ENCODE measurements at places on chromosomes 1 and 21.

DNA sequence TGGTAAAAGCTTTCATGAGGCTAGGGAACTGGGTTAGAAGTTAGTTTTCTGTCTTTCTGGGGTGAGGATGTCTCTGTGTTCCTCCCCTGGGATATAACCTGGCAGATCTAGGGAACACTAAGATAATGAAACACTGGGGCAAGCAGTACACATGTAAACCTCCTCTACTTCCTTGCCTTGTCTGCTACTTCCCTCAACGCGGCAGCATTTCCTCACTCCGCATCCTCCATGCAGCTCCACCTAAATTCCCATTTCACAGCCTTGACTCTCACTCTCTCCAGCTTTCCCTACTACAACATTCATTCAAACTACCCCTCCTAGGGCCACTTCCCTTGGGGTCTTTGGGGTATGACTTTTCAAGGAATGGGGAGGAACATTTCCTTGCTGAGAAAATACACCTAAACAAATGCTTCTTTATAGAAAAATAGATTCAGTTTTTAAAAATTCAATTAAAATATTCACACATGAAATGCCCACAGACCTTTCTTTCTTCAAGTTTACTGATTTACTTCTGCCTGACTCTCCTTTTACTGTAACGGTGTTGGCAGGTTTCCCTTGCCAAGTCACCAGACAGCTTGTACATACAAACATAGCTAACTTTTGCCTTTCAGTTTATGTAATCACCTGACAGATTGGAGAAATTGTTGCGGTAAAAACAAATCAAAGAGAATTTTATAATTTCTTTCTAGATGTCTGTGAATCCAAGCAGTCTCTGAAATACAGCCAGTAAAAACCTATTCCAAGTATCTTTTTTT is 90.1 kb downstream of the TNFSF18 start:
- no peak for ATAC-seq

DNA sequence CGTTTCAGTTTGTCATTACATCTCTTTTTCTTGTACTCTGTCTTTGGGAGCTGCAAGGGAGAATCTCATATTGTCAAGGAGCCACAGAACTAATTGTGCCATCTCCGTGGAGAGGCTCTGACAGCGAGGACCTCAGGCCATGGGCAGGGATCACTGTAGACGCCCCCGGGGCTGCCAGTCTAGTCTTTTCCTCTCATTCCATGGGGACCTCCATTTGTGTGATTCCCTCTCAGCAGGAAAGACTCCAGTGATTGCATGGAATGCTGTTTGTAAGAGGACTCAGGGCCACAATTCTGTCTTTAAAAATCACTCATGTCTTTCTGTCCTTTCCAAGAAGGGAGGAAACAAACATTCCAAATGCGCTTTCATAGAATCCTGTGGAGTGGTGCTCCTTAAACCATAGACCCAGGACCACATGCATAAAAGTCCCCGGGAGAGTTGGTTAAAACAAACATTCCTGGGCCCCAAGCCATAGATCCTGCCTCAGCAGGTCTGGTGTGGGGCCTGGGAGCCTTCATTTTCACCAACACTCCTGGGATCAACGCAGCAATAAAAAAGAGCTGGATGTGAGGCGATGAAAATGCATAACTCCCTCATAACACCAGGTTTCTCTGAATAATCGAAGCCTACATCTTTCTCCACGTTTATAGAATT is 104.5 kb downstream of the ZP4 start:
- no peak for ATAC-seq

GRCh38 chr1:52651904-52652303 is 18.9 kb downstream of the SHISAL2A start:
- ATAC-seq, result no peak

DNA sequence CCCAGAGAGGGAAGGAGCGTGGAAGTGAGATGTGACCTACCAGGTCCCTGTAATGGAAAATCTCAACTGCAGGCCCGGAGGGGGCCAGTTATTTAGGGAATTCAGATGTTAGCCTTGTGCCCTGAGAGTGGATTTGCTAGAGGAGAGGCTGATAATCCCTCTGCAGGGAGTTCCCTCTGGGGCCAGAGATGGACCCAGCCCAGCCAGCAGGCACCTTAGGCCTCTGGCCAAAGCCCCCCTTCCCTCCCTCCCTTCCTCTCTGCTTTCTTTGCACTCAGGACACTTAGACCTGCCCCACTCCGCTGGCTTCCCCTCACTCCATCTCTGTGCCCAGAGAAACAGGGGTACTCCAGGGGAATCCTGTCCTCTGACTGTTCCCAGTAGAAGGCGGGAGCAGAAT is 1.5 kb upstream of the ATP1A2 start:
- no peak for ATAC-seq
